Right renal cortex interstitium (tissue), 3 donors: ENCODE measurements at places on chromosomes 1 and 21.

- no peak for DNase-seq
Measured at GRCh38 chr21:44708213-44708865, 3.0 kb downstream of the TSPEAR start.

GRCh38 chr21:36976882-36977651 is 10.6 kb upstream of the HLCS start:
- DNase-seq: no peak

GRCh38 chr21:46029186-46029924 is 47.8 kb downstream of the COL6A1 start:
- no peak for DNase-seq

DNA sequence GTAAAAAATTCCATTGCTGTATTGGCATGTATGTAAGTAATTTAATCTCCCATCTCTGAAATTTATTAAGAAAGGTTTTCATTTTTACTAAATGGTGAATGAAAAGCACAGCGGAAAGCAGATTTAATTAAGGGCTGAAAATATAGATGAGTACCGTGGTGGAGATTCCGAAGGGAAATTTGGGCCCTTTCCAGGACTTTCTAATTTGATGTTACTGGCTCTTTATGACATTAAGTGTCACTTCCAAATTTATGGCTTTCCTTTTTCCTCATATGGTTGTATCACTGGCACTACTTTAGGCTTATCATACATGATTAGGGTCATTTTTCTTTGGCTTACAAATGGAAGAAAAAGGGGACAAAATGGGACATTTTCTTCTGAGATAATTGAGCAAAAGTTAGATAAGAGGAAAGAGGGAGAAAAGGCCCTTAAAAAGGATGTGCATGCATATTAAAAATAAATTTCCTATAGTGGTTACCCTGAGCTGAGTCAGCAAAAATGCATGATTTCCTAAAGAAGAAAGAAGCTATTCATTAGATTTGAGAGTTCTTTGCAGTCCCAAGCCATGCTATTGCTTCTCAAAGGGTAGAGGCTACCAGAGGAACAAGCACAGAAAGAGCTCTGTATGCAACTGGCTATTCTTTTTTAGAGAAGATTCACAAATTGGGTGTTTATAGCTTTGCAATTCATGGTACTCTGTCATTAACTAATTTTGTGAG is 74.9 kb upstream of the CNIH3 start:
- no peak for DNase-seq

- peak; percentile 31 for DNase-seq
Measured at GRCh38 chr21:37208056-37208721, 58.9 kb downstream of the VPS26C start.

GRCh38 chr1:178774263-178774662 is 49.2 kb downstream of the RALGPS2 start:
- DNase-seq: no peak

GRCh38 chr1:1598720-1599029 is 1.3 kb downstream of the FNDC10 start:
- no peak for DNase-seq

DNA sequence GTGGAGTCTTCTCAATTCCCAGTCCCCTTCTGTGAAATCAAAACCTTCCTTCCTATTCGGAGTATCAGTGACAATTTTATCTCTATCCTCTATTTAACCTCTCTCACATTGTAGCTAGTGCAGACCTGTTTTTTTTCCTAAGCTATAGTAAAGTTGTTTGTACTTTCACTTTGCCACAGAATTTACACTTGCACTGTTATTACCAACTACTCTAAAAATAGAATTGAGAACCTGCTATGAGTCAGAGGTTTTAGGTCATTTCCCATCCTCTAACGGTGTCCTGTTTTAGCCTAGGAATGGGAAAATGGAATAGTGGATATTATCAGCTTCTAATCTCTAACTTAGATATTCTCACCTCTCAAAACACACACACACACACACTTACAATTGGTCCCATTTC is 862.7 kb downstream of the NCAM2 start:
- no peak for DNase-seq

DNA sequence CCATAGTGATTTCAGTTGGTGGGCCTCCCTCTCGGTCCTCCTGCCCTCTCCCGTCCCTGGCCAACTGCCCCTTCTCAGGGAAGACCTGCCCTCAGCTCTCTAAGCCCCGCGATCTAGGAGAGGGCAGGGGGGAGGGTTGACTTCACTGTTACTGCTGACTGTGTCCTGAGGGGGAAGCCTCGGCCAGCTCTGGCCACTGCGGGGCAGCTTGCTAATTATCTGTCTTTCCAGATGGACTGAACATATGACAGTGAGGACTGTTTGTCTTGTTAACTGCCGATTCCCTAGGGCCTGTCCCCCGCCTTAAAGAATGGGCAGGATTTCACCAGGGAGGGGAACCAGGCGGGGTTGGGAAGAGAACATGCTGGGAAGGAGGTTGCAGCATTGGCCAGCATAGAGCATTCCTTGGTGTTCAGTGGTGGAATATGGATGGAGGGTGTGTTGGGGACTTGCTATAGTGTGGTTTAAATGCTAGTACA is 22.9 kb downstream of the NIPAL3 start:
- DNase-seq: no peak

DNA sequence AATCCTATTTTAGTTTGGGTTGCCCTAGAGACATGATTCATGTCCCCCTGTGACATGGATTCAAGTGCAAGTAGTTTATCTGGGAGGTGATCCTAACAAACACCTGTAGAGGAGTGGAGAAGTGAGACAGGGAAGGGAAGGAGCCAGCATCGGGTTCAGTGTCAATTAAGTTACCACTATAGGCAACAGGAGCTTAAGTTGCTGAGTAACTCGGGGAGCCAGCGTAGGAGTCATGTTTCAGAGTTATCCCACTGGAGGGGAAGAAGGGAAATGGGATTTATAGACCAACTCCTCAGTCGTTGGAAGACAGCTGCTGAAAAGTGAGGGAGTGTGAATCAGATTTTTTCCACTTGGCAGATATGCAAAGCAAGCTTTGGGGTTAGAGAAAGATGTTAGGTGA is 54.9 kb downstream of the SLC30A7 start:
- peak; percentile 35 for DNase-seq

GRCh38 chr1:91402023-91402422 is 2.6 kb downstream of the HFM1 start:
- DNase-seq: no peak

DNA sequence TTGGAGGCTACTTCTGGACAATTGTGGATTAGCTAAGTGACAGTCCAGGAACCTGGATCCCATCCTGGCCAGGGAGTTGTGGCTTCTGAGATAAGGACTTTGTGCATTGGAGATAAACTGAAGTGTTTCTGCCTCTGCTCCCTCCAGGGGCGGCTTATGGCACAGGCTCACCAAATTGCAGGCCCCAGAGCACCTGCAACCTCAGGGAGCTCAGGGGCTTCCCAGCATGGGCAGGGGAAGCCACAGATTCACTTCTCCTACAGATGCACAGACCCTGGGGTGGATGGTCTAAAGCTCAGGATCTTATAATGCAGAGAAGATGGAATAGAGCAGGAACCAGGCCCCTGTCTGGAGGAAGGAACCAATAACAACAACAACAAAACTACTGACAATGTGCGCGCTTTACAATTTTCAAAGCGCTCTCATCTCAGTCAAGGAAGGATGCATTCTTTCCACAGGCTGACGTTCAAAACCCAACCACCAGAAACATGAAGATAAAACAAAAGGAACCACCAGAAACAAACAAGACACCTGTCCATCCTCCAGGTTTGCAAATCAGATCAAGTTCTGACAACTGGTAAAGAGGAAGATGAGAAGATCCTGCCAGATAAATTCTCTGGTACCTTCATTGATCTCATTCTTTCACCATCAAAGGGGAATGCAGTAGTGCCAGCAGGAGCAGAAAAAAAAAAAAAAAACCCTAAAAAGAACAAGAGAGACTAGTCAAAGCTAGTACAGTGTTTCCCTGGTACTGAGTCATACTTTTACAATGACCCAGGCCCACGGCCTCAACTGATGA is 121.0 kb upstream of the IRF2BP2 start:
- DNase-seq: no peak

GRCh38 chr1:31701091-31701736 is 2.6 kb downstream of the COL16A1 start:
- no peak for DNase-seq

DNA sequence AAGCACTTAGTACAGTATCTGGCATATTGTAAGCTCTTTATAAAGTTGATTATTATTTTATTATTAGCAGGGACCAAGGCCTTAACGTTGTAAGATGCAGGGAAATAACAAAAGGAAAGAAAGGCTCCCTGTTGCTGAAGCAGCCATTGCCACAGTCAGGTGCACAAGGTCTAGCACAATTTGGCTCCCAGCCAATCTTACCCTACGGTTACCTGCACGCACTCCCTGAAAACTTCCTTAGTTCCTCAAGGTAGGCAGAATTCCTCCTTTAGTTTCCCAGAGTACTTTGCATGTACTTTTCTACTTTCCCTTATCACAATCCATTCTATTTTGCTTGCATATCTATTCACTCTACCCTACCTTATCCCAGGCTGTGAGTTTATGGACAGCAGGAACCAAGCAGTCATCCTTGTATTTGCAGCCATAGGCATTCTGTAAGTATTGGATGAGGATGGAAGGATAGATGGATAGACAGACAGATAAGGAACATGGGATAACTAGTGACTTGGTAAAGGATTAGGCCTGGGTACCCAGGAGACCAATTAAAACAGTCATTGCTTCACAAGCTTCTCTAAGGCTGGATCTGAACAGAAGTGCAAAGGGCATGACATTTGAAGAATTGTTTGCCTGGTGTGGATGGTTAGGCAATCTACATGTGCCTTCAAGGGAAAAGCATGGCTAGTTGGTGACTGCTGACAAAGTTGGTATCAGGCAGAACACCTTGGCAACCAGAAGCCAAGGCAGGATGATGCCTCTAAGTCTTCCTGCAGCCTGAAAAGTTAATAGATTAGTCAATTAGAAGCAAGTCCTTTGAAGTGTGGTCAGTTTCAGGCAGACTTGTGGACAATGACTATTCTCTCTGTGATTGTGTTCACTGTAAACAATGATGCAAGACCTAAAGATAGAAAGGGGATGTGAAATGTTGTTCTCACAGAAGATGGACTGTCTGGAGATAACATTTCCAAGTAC is 20.8 kb upstream of the JAK1 start:
- no peak for DNase-seq

GRCh38 chr21:23017989-23018388 is 2019.8 kb downstream of the NCAM2 start:
- DNase-seq: no peak

DNA sequence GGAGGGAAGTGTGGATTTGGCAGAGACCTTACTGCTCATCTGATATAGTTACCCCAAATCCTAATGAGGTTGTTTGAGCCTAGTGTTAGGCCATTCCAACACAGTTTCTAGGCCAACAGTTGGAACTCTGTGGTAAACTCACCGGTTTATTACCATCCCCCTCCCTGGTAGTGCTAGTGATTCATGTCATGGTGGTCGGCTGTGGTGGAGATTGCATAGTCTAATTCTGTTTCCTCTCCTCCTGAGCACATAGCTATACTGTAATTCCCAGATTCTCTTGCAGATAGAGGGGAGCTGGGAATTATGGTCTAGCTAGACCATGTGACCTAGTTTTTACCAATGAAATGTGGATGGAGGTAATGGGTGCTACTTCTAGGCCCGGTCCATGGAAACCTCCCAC is 123.7 kb upstream of the KIF26B start:
- DNase-seq: no peak

DNA sequence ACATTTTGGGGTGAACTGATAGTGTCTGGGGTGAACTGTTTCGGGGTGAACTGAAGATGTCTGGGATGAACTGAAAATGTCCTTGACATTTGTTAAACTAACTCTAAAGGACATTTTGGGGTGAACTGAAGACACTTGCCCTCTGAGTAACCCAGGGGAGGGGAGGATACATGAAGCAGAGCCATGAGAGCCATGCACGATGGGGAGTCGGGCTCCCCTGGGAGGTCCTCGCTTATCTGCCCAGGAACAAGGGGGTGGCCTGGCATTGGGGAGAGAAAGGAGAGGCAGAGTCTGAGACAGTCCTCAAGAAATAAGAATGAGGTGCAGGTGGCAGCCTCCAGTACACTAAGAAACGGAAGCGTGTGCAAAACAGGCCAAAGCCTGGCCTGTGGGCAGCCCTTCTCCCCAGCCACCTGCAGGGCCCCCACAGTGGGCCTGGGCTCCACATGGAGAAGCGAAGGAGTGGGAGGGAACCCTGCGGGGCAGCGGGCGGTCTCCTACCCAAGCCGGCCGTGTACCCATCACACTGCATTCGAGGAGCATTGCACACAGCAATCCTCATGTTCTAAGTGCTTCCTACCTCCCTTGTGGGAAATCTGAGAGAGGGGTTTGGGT is 24.2 kb downstream of the RSPH1 start:
- DNase-seq: no peak

- no peak for DNase-seq
Measured at GRCh38 chr1:76892675-76893074, 25.4 kb downstream of the ST6GALNAC5 start.

- no peak for DNase-seq
Measured at GRCh38 chr1:213972141-213972540, 15.6 kb upstream of the PROX1 start.

GRCh38 chr1:183275322-183275721 is 89.3 kb downstream of the LAMC2 start:
- no peak for DNase-seq

DNA sequence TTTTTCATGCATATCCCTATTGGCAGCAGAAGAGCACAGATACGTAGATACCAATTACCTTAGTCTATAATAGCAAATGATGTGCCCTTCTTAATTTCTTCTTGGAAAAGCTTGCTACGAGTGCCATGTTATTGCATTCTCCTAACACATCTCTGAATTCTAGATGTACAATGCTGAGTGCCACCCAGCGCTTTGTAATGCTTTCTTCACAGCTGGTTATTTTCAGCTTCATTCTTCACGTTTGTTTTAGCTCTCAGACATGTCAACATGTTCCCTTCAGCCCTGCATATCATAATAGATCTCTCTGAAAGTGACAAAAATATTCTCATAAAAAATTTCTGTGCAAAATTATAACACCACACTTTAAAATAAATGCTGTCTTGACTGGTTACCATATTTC is 981.2 kb downstream of the TTLL7 start:
- no peak for DNase-seq

DNA sequence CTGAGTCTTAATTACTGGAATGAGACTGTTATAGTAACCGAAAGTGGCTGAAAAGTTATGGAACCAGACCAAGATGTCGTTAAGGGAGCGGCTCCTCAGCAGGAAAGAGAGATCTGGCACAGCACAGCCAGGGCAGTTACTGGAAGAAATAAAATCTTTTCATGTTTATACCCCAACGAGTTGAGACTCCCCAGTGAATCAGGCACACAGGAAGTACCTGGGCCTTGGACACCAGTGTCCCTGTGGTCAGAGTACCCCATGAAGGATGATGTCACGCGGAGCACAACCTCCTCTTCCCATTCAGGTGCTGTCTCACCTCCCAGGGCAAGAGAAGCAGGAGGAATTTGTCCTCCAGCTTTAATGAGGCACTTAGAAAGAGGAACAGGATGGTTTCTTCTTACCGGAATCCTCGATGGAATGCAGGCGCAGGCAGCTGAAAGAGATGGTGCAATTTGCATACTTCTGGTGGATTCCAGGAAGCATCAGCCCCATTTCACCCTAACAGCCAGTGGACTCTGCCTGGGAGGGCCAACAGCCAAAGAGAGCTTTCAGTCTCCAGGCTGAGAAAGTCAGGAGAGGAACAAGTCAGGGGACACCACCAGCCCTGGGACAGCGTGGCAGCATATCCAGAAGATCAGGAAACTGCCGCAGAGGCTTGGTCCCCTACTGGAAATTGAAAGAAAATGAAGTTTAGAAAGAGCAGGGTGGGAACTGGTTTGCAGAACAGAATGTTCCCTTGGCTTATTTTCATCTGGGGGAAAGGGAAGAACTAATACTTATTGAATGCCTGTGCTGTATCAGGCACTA is 35.9 kb upstream of the CTTNBP2NL start:
- no peak for DNase-seq

- no peak for DNase-seq
Measured at GRCh38 chr21:38459490-38459889, 38.8 kb downstream of the ERG start.

- DNase-seq: no peak
Measured at GRCh38 chr1:232287676-232288569, 342.0 kb downstream of the SIPA1L2 start.
